ENCODE measurements at places on chromosomes 4 and X.

DNA sequence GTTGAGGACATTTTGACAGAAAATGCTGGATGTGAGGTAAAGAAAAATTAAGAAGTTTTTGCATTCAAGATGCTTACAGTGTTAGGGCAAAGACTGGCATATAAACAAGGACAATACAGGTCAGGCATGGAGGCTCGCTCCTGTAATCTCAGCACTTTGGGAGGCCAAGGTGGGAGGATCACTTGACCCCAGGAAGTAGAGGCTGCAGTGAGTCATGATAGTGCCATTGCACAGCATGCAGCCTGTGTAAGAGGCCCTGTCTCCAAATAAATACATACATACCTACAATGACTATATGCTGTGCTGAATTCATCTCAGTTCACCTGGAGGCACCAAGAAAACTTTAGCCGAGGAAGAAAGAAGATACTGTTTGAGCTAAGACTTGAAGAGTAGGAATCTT is 2.3 kb downstream of the MAGT1 start:
- DNase-seq, result no peak

DNA sequence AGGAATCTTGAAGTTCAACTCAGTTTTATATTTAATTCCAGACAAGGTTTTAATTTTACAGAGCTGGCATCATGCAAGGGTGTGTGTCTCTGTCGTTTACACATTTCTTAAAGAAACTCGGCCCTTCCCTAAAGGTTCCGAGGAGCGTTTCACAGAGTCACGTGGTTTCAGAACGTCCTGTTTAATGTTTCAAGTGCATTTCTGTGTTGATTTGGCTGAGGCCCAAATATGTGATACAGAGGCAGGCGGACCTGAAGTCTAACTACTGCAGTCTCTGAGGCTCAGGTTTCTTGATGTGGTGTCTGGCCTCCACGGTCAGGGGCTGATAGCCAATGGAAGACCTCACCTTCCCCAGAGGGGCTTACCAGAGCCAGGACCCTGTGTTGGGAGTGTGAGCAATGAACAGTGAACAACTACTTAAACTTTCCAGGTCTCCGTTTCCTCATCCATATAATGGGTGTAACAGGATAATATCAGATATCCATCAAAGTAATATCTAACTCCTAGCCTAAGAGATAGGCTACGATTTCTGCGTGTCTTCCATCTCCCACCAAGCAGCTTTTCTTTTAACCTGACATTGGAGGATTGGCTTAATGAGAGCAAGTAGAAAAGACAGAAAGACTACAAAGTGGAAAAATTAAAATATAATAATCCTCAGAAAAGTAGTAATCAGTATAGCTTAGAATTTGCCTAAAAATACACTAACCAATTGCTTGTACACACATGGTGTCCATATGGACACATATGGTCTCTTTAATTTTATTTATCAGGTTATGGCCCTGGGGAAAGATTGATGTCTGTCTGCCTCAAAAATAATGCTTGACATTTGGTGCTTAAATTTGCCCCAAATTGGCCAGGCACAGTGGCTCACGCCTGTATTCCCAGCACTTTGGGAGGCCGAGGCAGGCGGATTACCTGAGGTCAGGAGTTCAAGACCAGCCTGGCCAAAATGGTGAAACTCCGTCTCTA is 50.0 kb upstream of the TRIM2 start:
- no peak for DNase-seq

DNA sequence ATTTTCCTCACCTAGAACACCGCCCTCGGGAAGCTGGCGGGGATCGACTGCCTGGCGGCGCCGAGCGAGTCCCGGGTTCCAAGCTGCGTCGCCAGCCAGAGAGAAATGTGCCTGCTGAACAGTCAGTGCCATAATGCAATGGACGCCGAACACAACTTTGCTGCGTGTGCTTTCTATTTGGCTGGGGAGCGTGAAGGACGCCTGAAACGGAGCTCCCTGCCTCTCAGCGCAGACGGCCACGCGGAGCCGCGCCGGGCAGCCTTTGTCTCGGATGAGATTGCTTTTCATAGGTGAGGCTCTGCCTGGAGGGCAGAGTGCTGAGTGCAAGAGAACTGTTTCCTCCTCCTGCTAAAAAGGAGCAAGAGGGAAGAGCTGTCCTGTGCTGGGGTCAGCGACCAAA is 107.7 kb upstream of the BCOR start:
- no peak for DNase-seq

- no peak for DNase-seq
These were observed 21.2 kb upstream of the HGFAC start for GRCh38 chr4:3420606-3420955.

- no peak for DNase-seq
These were observed 18.7 kb upstream of the GABRB1 start for GRCh38 chr4:47012676-47013075.

DNA sequence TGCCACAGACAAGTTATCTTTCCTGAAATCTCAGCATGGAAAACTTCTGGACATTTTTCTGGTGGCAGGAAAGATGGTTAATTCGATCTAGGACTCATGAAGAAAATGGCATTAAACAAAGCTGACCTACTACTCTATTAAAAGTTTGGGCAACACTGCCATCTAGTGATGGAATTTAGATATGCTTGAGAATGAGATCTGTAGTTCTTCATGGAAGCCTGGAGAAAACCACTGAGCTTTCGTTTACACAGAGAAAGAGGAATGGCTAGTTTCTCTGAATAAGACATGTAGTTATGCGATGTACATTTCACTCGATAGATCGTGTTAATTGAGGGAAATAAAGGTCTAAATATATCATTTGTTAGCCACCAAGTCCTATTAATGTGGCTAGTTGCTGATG is 51.7 kb upstream of the CHRDL1 start:
- no peak for DNase-seq

DNA sequence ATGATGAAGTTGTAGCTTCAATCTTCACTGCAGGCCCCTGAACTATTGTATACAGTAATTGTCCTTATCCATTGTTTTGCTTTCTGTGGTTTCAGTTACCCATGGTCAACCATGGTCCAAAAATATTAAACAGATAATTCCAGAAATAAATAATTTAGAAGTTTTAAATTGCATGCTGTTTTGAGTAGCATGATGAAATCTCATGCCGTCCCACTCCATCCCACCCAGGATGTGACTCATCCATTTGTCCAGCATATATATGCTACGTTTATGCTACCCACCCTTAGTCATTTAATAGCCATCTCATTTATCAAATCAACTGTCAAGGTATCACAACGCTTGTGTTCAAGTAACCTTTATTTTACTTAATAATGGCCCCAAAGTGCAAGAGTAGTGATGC is 34.5 kb downstream of the IQCM start:
- DNase-seq, result no peak

DNA sequence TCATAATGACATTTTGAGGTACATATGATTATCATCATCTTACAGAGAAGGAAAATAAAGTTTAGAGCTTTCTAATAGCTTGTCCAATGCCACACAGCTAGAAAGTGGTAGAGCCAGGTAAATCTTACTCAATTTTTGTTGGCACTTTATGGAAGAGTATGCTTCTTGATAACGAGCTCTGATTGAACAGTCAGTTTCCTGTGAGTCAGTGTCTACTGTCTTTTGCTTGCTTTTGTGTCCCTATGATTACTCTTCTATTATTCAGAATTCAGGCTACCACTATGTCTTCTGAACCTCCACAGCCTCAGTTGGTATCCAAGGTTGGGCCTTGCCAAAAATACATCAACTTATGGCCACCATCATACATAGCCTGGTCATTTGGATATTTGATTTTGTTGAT is 2.6 kb downstream of the FAAH2 start:
- no peak for DNase-seq

DNA sequence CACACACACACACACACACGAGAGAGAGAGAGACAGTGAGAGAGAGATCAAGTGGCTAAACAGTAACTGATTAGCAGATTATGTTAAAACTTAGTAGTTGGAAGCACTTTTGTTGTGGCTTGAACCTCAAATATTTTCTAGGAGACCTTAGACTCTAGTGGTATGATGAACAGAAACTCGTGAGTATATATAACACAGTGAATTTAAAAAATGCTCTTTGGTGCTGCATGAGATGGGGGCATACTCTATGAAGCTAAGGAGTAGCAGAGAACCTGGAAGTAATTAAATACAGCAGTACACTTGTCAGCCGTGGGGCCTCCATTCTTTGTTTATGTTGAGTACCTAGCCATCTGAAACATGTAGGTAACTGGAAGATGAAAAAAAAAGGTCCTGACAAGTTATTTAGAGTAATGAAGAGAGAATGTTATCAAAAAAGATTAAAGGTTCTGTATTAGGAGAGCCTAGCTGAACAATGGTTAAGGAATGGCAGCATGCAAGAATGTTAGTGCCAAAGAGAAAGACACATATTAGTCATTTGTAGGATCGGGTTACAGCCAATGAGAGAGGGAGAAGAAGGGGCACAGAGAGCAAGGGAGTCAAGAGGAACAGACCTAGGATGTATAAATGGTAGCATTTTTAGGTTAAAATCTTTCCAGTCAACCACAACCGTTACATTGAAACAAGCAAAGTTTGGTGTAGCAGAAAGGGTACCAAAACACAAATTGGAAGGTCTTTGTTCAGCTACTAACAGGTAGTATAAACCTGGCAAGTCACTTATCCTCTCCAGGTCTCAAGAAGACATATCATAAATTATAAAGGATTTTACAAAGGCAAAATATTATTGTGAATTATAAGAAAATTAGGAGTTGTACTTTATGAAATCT is 316.7 kb upstream of the DIPK2B start:
- DNase-seq, result no peak

DNA sequence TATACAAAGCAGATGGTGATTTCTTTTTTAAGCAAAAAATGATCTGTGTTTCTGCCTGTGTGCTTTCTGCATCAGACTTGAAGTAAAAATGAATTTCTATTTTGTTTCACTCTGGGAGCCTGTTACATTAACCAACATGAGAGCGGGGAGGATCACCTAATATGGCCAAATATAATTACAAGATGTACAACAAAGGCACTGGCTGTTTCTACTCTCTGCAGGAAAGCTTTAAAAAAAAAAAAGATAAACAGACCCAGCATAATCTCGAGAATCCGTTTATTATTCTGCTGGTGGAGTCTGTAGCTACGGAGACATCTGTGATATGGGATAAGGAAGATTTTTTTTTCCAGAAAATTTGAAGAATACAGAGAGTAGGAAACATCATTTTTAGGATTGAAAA is 103.6 kb downstream of the COMMD8 start:
- no peak for DNase-seq

DNA sequence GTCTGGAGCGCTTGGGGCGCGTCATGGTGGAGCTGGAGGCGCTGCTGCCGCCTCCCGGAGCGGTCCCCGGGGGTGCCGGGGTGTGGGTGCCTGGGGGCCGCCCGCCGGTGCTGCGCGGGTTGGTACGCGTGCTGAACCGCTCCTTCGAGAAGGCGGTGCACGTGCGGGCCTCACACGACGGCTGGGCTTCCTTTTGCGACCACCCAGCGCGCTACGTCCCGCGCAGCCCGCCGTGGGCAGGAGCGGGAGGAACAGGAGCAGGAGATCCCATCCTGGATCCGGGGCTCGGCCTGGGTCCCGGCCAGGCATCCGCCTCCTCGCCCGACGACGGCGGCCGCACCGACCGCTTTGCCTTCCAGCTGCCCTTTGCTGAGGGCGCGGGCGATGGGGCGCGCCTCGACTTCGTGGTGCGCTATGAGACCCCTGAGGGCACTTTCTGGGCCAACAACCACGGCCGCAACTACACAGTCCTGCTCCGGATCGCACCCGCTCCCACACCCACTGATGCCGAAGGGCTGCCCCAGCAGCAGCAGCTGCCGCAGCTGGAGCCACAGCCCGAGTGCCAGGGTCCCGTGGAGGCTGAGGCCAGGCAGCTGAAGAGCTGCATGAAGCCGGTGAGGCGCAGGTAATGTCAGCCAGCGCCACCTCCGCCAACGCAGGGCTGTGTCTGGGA is 792 bp downstream of the PPP1R3F start:
- DNase-seq, result no peak

DNA sequence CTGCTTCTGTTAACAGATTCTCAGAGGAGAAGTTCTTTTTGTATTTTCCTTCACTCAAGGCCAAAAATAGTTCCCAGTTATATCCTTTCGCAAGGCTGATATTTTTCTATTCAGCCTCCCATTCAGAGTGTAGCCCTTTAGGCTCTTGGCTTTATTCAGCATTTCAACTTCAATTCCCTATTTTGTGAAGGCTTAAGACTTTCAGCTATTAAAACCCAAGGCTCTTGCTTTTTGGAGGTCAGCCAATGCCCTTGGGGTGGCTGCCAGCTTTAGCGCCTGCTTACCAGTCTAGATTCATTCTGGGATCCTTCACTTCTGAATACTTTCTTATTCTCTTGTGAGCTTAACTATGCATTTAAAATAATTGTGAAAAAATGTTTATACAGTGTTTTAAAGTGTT is 57.3 kb upstream of the ADGRA3 start:
- no peak for DNase-seq

DNA sequence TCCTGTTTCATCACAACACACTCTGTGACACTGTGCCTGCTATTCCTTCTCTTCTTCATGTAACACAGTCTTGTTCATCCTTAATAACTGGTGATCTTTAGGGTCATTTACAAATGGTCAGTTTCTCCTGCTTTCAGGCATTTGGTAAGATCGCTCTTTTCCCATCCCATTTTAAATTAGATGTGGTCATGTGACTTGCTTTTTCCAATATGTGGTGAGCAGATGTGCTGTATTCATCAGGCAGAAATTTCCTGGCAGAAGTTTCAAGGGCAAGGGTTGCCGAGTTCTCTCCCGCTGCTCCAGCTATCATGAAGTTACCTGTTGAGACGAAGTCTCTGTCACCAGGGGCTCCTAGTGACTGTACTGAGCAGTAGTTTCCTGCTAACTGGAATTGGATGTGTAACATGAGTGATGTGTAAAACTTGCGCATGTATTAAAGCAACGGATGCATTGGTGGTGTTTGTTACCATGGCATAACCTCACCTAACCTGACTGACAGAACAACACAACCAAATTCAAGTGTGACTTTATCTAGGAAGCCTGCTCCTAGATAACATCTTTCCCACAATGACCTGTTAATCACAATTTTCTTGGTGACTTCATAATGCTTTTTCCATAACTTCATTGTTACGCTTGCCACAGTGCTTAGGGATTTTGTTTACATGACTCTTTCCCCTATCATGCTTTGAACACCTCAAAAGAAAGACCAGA is 29.5 kb upstream of the BMPR1B start:
- DNase-seq, result no peak

Measured in CD4-positive, alpha-beta T cell treated with Interferon gamma for 1 hour (primary cell).